ENCODE measurements at places on chromosomes 5 and 9.

GRCh38 chr9:125399165-125399564 lies 137.5 kb downstream of the GAPVD1 start:
- no peak for DNase-seq

GRCh38 chr5:77972469-77973252 lies 196.5 kb upstream of the TBCA start:
- DNase-seq, result no peak

DNA sequence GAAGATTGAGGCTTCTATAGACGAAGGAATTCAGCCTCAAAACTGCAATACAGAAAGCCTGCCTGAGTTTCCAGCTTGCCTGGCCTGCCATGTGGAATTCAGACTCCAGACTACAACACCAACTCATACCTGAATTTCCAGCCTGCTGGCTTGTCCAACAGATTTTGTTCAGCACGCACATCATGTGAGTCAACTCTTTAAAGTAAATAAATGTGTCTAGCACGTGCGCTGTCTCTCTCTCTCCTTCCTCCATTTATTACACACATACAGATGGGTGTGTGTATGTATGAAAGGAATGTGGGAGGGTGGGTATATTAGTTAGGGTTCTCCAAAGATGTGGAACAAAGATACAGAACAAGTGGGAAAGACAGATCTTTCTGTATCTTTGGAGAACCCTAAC lies 82.4 kb upstream of the TAS2R1 start:
- no peak for DNase-seq

DNA sequence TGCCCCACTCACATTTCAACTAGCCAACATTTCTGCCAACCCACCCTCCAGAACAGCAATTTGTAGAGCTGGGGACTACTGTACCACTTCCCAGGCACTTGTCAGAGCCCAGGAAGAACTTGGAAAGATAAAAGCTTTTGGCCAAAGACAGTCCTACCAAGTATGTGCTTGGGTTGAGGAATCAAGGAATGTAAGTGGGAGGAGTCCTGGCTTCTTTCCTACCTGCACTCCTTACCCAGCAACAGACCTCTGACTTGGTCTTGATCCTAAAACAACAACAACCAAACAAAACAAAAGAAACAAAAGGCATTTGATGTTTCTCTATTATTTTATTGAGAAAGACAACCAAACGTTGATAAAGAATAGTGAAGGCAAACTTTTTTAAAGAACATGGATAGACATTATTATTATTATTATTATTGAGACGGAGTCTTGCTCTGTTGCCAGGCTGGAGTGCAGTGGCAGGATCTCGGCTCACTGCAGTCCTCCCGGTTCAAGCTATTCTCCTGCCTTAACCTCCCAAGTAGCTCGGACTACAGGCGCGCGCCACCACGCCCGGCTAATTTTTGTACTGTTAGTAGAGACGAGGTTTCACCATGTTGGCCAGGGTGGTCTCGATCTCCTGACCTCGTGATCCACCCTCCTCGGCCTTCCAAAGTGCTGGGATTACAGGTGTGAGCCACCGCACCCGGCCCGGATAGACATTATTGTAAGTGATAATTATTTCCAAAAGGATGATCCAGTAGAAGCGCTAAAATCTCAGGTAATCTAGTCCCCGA lies 33.5 kb downstream of the ANXA2R start:
- DNase-seq, result no peak

DNA sequence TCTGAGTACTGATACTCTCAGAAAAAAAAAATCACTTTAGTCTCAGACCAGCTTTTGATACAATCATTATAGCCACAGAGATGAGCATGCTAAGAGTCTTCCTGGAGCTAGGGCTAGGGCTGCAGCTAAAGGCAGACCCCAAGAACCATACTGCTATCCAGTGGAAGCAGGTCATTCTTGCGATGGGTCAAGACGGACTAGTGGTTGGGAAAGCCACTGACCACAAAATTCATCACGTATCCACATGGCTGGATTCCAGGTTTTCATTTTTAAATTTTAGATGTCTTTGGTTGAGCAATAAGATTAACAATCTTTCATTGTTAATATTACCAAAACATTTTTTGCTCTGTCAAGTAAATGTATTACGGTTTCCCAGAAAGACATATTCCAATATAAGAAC lies 598.1 kb downstream of the DNAH5 start:
- DNase-seq, result no peak

DNA sequence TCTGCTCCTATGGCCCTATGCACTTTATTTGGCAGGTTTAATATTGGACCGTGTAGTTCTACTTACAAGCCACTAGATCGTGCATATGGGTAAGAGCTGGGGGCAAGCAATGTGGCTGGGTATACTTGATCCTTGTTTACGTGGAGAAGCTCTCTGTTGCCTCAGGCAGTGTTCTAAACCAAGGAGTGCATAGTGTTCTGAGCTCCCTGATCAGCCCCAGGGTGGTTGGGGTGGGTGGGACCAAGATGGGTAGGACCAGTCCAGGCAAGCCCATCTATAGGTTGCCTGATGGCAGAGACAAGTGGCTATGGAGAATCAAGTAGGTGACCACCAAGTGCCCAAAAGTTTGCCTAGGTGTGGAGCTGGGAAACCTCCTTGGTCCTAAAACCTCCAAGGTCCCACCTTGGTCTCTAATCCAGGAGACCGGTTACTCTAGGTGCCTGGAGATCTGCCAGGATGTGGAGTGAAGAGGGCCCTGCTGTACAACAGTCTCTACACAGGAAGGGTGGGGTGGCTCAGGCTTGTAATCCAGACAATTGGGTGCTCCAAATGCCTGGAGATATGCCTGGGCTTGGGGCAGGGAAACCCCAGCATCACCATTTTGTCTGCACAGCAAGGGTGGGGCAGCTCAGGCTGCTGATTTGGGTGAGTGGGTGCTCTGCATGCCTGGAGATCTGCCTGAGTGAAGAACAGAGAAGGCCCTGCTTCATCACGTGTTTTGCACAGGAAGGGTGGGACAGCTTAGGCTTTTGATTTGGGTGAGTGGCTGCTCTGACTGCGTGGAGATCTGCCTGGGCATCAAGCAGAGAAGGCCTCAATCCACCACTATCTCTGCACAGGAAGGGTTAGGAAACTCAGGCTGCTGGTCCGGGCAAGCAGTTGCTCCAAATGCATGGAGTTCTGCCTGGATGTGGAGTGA lies 659.8 kb downstream of the TLE4 start:
- DNase-seq, result no peak

- no peak for DNase-seq
Observed at GRCh38 chr9:123584202-123585176, 228.5 kb downstream of the CRB2 start.

DNA sequence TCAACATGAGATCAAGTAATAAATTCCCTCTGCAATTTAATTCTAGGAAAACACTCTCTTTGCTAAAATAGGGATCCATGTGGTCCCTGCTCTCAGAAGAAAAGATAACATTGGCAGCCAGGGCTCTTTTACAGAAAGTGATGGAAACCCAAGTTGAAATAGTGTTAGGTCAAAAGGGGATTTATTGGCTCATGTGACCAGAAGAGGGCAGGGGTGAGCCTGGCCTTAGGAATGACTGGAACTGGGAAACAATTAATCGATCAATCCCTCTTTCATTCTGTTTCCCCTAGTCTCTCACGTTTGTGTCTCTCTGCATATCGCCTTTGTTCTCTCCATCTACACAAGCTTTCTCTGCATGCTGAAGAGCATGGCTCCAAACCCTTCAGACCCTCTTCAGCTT lies 58.3 kb upstream of the ALDH1B1 start:
- no peak for DNase-seq

All from activated gamma-delta T cell treated with anti-CD3 and anti-CD28 coated beads, Interleukin-2, amount 50 U/mL, for 16 hours (primary cell).